Activated CD4-positive, alpha-beta T cell treated with anti-CD3 and anti-CD28 coated beads, Interleukin-2, amount 10 ng/mL, durations not matched to agents 24 days and 14 days (primary cell): ENCODE measurements at places on chromosomes 6 and 20.

DNA sequence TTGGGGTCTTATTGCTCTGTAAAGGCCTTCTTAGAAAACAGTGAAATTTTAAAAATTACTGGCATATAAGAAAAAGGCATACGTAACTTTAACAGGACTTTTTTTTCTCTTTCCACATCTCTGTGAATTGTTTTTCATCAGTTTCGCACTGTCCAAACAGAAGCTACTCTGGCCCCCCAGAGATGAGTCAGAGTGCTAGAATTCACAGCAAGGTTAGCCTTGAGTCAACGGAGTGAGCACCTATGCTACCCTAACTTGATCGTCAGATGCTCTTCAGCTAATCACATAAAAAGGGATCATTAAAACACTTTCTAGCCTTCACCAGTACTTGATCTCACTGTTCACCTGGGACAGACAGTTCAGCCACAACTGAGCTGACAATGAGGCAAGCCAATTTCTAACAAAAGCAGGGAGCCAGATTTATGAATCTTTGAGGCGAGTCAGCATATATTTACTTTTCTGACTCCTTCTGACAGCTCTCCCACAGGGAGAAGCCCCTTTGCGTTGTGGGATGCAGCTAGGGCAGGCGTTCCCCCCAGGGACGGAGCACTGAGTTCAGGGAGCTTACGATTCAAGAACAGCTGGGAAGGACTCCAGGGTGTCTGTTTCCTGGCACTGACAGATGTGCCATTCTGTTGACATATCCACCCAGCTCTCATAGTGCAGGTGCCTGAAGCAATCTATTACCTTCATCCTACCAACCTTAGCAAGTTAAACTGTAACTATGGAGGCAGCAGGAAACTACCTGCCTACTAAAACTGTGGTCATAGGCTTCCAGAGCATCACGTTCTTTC is 46.4 kb upstream of the SPDEF start:
- peaks cover 20% of the 10 kb centered on the region for H3K36me3 ChIP-seq
- no peak overlapping the region for H3K27ac ChIP-seq
- H3K4me3 ChIP-seq, result no peak overlapping the region
- no peak for DNase-seq
- H3K4me1 ChIP-seq, result peaks cover 9% of the 10 kb centered on the region

- H3K4me3 ChIP-seq, result no peak overlapping the region
- no peaks in the 10 kb centered on the region for H3K27me3 ChIP-seq
- H3K4me1 ChIP-seq, result peaks cover 7% of the 10 kb centered on the region
Observed at GRCh38 chr20:62836967-62837490, 20.2 kb downstream of the COL9A3 start.

DNA sequence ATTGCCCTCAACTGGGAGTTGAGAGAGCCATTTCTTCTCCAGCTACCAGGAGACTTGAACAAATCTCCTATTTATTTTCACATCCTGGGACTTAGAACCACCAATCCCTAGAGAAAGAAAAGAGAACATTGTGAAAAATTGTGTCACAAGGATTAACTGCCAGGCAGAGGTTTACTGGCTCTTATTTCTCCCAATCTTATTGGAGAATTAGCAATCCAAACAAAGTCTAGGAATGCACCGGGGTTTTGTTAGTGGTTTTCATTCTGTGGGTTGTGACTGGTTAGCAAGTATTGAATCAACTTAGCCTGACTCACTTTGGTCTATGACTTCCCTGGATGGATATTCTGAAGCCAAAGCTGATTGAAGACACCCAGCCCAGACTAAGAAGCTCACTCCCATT is 21.2 kb upstream of the ENPP5 start:
- H3K4me3 ChIP-seq, result no peak overlapping the region
- H3K27me3 ChIP-seq, result peaks cover 37% of the 10 kb centered on the region
- no peak overlapping the region for H3K27ac ChIP-seq
- H3K4me1 ChIP-seq, result no peaks in the 10 kb centered on the region
- DNase-seq, result no peak
- no peaks in the 10 kb centered on the region for H3K36me3 ChIP-seq

DNA sequence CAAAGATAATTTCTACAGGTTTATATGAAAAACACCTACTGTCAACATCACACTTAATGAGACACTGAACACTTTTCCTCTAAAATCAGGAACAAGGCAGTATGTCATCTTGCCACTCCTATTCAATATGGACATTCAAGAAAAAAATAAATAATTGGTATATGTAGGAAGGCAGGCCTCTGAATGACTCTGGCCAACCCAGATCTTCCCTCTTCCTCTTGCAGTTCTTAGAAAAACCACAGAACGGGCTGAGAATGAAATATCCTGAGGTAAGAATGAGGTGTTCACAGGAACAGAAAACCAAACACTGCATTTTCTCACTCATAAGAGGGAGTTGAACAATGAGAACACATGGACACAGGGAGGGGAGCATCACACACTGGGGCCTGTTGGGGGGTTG is 1207.2 kb upstream of the CITED2 start:
- peak overlapping the region; percentile 62 for H3K27ac ChIP-seq
- H3K27me3 ChIP-seq, result peaks cover 1% of the 10 kb centered on the region
- peaks cover 25% of the 10 kb centered on the region for H3K36me3 ChIP-seq
- H3K4me3 ChIP-seq, result peak overlapping the region; percentile 35

DNA sequence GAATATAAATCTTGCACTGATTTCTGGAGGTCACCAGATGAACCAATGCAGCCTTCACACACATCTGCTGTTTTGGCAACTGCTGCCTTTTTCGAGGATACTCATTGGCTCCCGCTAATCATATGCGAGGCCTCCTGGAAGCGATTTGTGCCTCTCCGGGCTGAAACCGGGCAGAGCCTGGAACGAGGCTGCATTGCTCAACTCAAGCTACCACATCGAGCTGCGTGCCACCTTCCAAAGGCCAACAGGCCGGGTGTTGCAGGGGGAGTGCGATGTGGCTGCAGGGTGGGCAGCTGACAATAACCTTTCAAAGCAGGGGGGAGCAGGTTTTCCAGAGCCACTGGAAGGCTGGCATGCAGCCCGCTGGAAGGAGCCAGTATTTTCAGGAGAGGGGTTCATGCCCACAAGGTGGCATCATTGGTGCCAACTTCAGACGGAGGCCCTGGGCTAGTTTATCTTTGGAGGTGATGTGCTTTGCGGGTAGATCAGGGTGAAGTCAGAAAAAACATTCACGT is 122.6 kb upstream of the IFNGR1 start:
- peaks cover 13% of the 10 kb centered on the region for H3K4me1 ChIP-seq
- no peaks in the 10 kb centered on the region for H3K36me3 ChIP-seq
- peak overlapping the region; percentile 26 for H3K4me3 ChIP-seq
- peak; percentile 82 for DNase-seq
- H3K27me3 ChIP-seq, result peaks cover 36% of the 10 kb centered on the region

DNA sequence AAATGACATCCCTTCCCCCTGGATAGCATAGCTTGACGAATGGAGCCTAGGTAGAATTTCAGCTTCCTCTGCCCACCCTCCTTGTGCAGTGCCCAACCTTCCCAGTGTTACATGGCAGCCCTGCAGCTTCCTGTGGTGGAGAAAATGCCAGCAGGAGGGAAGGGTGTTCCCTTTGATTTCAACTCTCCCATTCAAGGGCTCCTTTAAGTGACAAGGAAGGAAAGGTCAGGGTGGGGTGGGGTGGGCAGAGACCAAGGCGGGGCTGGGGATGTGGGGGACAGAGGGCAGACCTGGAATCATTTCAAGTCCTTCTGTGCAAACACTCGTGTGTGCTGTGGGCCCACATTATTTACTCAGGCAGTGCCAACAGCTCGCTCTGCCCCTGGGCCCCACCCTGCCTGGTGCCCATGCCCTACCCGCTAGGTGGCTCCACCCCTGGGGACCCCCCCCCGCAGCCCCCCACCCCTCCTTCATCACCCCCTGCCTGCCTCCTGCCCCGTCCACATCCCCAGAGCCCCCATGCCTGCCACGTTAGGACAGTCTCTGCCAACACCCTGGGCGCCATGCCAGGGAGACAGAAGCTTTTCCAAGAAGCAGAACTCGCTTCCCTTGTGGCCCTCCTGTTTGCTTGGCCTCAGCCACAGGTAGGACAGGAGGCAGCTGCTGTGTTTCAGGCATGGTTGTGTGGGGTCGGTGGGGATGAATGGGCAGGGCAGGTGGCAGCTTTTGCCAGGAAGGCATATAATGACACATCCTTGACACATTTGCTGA is 9.4 kb downstream of the SPDEF start:
- H3K4me1 ChIP-seq, result no peaks in the 10 kb centered on the region
- H3K4me3 ChIP-seq, result no peak overlapping the region
- H3K27me3 ChIP-seq, result no peaks in the 10 kb centered on the region
- DNase-seq, result no peak
- no peaks in the 10 kb centered on the region for H3K36me3 ChIP-seq

GRCh38 chr6:113411011-113411410 is 446.1 kb upstream of the MARCKS start:
- H3K4me1 ChIP-seq, result no peaks in the 10 kb centered on the region
- H3K27me3 ChIP-seq, result no peaks in the 10 kb centered on the region
- H3K27ac ChIP-seq, result no peak overlapping the region
- H3K36me3 ChIP-seq, result no peaks in the 10 kb centered on the region
- H3K4me3 ChIP-seq, result no peak overlapping the region
- no peak for DNase-seq

- H3K27me3 ChIP-seq, result no peaks in the 10 kb centered on the region
- no peaks in the 10 kb centered on the region for H3K36me3 ChIP-seq
- H3K27ac ChIP-seq, result no peak overlapping the region
- DNase-seq, result peak; percentile 61
- H3K4me1 ChIP-seq, result peaks cover 7% of the 10 kb centered on the region
- no peak overlapping the region for H3K4me3 ChIP-seq
Observed at GRCh38 chr20:47400685-47401084, 44.2 kb upstream of the ZMYND8 start.
